ENCODE measurements at places on chromosomes 13 and 19. TPM values are rescaled to one million over a fixed set of nuclear protein-coding genes. Genes with fewer than 3 reads are reported as not detected.

Gene HSPB6
- 0.20 TPM for total RNA-seq

Gene RFXAP
- 1.6 TPM for total RNA-seq

Gene CATSPERD
- total RNA-seq: not detected

Gene TMED1
- 32.6 TPM for total RNA-seq

Gene CIC
- 16.1 TPM for total RNA-seq

Gene DLL3
- total RNA-seq: 0.53 TPM

Gene ZSCAN5C
- not detected for total RNA-seq

Gene NLRP4
- total RNA-seq: not detected

Gene NAPSA
- total RNA-seq: under 0.01 TPM

Gene OR4F17
- total RNA-seq: not detected

Gene OR7A5
- total RNA-seq: not detected

Gene CNFN
- total RNA-seq: not detected

Gene DCLK1
- total RNA-seq: 2.2 TPM

Gene LYPD3
- not detected for total RNA-seq

Gene FCHO1
- total RNA-seq: 0.56 TPM

Gene TLE6
- 1.9 TPM for total RNA-seq

Gene CRX
- total RNA-seq: not detected

Gene SIAH3
- total RNA-seq: not detected

Gene CCDC61
- 7.3 TPM for total RNA-seq

Gene SIGLEC11
- not detected for total RNA-seq

Gene PTPRH
- total RNA-seq: 0.46 TPM

Gene ONECUT3
- total RNA-seq: not detected

Gene PSG4
- total RNA-seq: not detected

Gene TMEM150B
- not detected for total RNA-seq
